ENCODE measurements at places on chromosomes 7 and 10.

DNA sequence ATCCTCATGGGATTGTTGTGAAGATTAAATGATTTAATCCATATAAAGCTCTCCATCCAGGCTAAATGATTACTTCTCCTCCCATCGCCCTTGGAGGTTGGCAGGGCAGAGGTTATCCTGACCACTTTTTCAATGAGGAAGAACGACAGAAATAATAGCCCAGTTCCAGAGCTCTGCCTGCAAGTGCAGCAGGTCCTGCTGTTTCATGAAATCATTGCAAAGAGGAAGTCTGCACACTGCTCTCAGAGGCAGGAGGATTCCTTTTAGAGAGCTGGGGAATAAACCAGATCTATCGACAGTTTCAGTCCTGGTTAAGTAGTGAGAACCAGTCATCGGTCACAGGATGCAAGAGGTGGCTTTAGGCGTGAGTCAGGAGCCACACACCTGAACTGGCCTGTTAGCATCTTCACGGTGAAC lies 25.0 kb upstream of the CDH23 start:
- no peak for DNase-seq

DNA sequence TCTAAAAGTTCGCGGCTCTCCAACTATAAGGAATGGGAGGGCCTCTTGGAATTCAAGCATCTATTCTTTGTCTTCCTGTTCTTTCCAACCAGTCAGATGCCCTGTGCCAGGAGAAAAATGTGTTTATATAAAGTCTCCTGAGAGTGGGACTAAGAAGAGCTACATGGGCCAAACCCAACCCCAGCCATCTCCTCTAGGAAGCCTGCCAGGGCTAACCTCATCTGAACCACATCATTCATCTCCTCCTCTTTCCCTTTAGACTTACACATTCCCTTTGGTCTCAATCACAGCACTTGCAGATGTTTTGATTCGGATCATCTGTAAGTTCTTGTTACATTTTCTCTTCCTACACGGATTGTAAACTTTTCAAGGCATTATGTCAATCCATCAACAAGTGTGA lies 62.6 kb downstream of the DOCK4 start:
- no peak for DNase-seq

- DNase-seq: no peak
These were observed 32.8 kb upstream of the VIPR2 start for GRCh38 chr7:159177284-159177953.

DNA sequence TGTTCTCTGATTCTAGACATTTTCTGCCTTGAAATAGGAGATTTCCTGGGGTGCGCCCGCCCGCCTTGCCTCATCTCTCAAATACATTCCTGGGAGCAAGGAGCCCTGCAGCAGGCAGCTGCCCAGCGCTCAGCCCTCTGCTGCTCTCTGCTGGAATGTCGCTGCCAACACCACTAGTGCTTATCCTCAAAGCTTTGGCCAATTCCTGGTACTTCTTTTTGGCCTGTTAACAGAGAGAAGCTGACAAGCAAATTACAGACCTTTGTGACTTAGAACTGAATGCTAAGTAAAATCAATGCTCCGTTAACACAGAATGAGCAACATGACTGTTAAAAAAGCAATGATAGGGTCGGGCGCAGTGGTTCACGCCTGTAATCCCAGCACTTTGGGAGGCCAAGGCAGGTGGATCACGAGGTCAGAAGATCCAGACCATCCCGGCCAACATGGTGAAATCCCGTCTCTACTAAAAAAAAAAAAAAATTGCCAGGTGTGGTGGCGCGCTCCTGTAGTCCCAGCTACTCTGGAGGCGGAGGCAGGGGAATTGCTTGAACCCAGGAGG lies 41.9 kb upstream of the SYPL1 start:
- peak; percentile 91 for DNase-seq

GRCh38 chr7:51366930-51367613 lies 50.5 kb upstream of the COBL start:
- peak; percentile 34 for DNase-seq

- DNase-seq: no peak
These were observed 45.6 kb downstream of the COBL start for GRCh38 chr7:51270965-51271364.

GRCh38 chr10:23402856-23403255 lies 36.0 kb upstream of the OTUD1 start:
- DNase-seq: no peak

- no peak for DNase-seq
These were observed 54.1 kb upstream of the NPSR1 start for GRCh38 chr7:34603711-34604444.

DNA sequence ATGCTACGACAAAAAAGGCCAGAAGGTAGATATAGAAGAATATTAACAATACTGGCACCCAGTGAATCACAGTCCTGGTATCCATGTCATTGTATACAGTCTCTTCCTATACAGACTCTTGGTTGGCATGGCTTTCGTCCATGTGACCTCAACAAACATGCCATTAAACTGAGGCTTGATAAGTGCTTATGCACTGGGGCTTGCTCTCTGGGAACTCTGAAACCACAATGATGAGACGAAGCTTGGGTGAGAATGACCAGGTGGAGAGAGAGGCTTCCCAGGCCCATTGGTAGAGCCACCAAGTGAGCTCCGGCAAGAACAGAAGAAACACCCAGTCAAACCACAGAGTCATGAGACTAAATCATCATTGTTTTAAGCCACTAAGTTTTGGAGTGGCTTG lies 33.2 kb downstream of the PNPLA8 start:
- DNase-seq: no peak

GRCh38 chr10:6643962-6644361 lies 63.9 kb upstream of the PRKCQ start:
- DNase-seq: no peak

GRCh38 chr10:61793760-61794703 lies 107.5 kb upstream of the ARID5B start:
- DNase-seq: no peak

DNA sequence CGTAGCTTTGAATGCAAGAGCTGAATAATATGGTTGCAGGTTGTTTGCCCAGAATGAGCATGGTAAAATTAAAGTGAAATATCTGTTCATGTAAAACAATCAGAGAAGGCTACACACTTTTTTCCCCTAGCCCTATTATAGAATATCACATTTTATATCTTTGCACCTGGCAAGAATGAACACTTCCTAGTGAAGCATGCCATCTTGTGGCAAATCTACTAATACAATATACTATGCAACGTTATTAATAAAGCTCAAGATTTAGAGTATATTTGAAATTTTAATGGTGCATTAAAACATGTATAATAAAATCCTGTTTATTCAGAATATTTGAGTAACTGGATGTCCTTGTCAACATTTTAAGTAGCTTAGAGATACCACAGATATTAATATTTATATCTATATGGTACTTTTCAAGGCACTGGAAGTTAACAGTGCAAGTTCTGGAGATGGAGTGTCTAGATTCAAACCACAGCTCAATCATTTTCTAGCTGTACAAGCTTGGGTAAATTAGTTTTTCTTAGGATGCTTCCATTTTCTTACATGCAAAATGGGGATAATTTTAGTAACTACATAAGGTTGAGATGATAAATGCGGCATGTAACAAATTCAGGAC lies 643.1 kb upstream of the SEMA3D start:
- DNase-seq: no peak

GRCh38 chr7:33192695-33193291 lies 63.4 kb downstream of the BBS9 start:
- no peak for DNase-seq

DNA sequence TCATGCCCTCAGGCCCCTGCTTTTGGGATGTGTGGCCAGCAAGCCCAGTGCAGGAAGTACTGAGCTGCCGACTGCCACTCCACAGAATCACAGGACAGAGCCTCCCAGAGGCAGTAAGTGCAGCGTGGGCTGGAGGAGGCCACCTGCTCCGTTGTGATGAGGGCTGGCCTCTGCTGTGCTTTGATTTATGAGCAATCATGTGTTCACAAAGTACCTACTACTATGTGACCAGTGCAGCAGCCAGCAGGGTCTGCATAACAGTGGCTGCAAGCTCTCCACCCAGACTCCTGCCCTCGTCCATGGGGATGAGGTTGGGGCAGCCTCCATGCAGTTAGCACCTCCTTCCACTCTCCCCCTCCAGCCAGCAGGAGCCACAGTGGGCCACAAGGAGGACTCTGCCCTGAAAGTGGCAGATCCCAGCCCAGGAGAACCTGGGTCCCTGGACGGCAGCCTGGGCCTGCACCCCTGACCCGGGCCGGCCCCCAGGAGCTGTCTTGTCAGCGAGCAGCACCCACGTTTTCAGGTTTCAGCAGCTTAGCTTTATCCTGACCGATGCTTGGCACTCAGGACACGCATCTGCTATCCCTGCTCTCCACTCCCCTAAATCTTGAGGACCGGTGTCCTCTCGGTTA lies 37.7 kb upstream of the INSIG1 start:
- DNase-seq: no peak

DNA sequence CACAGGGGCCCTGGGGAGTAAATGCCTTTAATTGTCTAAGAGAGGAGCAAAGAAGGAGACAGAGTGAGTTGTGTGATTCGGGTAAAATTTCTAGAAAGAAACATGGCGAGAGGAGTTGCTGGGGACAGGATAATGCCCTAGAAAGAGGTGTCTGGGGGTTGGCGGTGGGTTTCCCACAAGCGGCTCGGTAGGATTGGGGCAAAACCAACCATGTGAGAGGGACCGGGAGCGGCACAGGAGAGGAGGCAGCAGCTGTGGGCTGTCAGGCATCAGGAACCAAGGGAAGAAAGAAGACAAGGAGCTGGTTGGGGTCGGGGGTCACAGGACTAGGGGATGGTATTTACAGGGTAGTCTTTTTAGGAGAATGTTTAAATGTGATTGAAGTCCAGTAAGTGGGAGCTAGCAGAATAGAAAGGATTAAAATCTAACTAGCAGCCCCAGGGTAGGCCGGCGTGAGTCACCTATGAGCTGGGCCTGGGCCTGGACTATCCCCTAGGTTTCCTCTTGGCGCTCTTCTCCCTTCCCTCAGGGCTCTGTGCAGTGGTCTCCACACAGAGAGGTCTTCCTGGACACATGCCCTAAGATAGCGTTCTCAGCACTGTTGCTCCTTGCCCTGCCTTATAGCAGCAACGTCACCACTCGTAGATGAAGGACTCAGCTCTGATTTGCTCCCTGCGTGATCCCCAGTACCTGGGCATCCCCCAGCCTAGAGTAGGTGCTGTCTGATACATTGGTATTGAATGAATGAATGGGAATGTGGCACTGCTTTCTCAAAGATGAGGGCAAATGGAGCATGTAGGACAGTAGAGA lies 32.6 kb downstream of the IKZF1 start:
- DNase-seq: no peak

- no peak for DNase-seq
These were observed 187.5 kb downstream of the NRP1 start for GRCh38 chr10:33147013-33147310.

- DNase-seq: no peak
These were observed 22.7 kb upstream of the HHEX start for GRCh38 chr10:92667078-92667477.

GRCh38 chr10:62237966-62238365 lies 30.7 kb downstream of the RTKN2 start:
- no peak for DNase-seq

DNA sequence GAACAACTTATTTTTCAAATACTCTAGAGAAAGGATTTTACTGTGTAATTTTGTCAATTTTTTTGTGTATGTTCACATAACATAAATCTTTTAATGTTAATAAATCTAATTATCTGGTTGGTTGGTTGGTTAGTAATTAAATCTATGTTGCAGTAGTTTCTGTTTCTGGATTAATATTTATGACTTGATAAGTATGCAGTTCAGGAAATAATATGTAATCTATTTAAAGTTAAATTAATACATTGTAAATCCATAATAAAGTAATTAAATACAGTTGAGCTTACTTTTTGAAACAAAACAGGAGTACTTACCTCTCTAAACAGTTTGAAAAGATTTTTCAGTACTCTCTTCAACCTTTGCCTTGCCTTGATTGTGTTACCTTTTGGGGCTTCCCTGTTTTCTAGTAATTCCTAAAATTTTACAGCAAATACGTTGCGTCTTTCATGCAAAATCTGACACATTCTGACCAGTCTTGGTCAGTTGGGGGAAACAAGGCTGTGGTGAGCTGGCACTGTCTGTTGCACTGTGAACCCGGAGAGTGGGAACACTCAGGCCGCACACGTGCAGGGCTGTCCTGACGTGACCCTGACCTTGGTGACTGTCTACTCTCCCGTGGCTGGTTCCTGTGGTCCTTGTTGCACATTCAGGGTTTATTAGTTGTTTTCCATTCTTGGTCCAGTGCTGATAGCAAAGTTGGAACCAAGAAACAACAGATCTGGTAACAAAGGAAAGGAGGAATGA lies 45.6 kb upstream of the FGL2 start:
- peak; percentile 69 for DNase-seq

GRCh38 chr10:54234832-54235231 lies 566.2 kb downstream of the PCDH15 start:
- DNase-seq: no peak

DNA sequence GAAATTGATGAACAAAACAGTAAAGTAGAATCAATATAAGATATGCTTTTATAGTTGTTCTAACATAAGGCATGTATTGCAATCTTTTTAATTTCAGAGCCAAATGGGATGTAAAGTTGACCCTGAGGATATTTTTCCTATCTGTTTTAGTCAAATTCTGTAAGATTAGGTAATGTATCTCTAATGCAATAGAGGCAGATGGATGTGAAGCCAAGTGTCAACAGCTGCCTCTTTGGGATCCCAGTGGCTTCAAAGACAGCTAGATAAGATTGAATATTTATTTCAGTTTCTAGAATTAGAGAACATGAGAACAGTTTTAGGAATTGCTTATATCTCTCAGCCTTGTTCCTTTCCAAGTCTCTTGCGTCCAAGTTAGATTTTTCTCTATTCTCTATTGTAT lies 208.3 kb downstream of the DNAJB9 start:
- DNase-seq: no peak

- DNase-seq: no peak
These were observed 436.8 kb upstream of the GALNT17 start for GRCh38 chr7:70694971-70695794.

- DNase-seq: no peak
These were observed 121.6 kb downstream of the ALOX5 start for GRCh38 chr10:45495438-45496152.

GRCh38 chr7:290554-291372 lies 793 bp downstream of the FOXL3 start:
- DNase-seq: no peak

All from adrenal gland (tissue), 19 donors.